ENCODE measurements at places on chromosomes 5 and 9.

- DNase-seq = peak; percentile 80
Measured at GRCh38 chr9:121285835-121286687, 18.1 kb downstream of the GSN start.

DNA sequence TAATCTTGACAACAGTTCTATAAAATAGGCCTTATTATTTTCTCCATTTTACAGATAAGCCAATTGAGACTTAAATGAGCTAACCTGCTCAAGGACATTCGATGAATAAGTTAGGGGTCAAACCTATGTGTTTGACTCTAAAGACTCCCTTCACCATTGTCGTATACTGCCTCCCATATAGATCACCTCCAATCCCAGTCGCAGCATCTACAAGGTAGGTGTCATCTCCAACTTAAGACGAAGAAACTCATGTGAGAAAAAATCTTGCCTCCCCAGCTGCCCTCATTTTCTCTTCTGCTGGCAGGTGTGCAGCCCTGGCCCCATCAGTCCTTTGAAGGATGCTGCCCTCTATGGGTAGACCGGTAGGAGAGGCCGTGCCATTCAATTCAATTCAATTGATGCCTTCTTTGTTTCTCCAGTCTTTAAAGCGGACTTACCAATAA lies 75.2 kb upstream of the SMARCA2 start:
- DNase-seq = no peak

- peak; percentile 71 for DNase-seq
Measured at GRCh38 chr5:141507387-141508091, 18.7 kb downstream of the PCDHGC5 start.

DNA sequence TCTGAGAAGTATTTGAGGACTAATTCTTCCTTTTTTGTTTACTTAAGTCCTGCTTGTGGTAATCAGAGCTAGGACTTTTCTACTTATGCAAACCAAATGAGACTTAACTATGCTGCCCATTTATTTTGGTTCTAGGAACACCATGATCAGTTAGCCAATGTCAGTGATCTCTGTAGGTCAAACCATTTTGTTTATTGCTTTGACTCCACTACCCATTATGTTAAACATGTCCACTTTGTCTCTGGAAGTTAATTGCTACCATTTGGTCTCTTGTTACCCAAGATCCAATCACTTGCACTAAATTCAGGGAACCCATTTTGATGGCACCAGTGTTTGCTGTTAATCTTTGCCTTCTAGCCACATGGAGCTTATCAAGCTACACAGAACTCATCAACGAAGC lies 161.9 kb downstream of the CCDC171 start:
- no peak for DNase-seq

DNA sequence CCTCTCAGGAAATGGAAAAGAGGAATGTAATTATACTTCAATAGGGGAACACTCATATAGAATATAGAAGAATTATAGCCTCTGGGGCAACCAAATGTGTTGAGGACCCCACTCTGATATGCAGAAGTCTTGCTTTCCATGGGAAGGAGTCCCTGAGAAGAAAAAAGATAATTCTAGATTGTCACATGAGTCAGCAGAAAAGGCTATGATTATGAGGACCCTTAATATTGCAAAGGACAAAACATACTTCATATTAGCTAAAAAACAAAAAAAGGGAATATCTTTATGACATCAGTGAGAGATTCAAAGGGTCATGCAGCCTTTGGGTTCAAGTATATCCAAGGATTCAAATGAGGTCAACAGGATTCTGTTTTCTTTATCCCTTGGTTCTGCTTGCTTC lies 119.5 kb downstream of the PIK3R1 start:
- no peak for DNase-seq

DNA sequence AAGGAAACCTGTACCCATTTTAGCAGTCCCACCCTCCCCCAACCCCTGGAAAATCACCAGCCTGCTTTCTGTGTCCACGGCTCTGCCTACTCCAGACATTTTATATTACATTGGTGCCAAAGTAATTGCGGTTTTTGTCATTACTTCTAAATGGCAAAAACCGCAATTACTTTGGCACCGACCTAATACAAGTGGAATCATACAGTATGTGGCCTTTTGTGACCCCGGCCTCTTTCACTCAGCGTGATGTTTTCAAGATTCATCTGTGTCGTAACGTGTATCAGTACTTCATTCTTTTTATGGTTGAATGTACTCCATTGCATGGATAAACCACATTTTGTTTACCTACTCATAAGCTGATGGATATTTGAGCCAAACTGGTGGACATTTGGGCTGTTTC lies 9.7 kb upstream of the ORM1 start:
- DNase-seq = no peak

DNA sequence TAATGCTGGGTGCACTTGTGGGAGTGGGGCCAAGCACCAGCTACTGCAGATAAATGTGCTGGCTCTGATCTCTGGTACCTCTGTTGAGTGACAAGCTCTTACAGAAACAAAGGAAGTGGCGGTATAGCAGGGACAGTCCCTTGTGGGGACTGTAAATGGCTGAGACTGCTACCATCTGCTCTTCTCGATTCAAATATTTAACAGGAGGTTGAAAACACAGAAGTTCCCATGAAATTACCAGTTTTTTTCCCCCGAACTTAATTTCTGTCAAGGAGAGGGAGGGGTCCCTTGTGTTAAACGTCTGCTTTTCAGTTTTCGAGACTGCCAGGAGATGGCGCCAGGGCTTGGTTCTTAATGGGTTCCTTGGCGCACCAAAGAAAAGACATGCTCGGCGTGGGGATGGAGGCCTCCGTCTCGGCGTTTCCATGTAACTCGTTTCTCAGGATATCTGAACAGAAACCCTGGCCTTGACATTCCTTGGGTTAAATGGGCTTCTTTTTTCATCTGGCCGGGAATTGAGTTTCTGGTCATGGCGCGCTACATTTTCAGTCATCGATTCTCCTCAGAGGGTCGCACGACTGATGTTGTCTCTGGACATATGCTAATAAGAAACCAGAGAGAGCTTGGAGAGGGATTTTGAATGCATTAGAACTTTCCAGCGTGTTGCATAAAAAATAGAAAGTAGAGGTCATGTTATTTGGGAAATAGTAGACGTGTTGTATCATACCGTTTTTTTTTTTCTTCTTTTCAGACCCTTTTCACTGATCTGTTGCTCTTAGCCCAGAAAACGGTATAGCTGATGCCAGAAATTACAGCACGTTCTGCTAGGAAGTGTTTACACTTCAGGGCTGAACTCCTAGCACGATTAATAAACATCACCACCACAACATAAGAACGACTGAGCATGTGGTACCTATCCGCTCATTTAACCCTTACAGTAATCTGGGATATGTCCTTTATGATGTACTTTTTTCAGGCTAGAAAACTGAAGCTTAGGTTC lies 64.0 kb downstream of the CARTPT start:
- DNase-seq = peak; percentile 88

All from islet precursor cell (in vitro differentiated cells).